Activated naive CD8-positive, alpha-beta T cell treated with anti-CD3 and anti-CD28 coated beads, Interleukin-2, amount 50 U/mL, for 16 hours (primary cell): ENCODE measurements at places on chromosomes 2 and 18.

DNA sequence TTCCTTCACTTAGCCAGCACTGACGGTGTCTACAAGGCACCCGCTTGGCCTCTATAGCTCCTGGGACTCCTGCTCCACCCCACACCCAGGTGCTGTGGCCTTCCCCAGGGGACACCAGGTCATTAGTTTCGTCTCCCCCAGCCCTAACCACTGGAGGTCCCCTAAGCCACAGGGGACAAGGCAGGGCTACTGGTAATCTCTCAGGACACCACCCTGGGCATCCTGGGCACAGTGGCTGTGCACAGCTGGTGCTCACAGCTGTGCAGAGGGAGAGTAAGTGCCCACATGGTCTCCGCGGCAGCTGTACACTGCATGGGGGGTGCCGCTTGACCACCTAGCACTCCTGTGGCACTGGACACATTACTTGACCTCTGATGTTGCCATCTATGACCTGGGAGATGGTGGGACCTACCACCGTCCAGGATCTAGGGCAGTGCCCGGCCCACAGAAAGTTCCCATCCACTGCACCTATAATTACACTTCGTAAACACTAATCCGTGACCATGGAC, 134.0 kb downstream of the HDAC4 start:
- DNase-seq = no peak

DNA sequence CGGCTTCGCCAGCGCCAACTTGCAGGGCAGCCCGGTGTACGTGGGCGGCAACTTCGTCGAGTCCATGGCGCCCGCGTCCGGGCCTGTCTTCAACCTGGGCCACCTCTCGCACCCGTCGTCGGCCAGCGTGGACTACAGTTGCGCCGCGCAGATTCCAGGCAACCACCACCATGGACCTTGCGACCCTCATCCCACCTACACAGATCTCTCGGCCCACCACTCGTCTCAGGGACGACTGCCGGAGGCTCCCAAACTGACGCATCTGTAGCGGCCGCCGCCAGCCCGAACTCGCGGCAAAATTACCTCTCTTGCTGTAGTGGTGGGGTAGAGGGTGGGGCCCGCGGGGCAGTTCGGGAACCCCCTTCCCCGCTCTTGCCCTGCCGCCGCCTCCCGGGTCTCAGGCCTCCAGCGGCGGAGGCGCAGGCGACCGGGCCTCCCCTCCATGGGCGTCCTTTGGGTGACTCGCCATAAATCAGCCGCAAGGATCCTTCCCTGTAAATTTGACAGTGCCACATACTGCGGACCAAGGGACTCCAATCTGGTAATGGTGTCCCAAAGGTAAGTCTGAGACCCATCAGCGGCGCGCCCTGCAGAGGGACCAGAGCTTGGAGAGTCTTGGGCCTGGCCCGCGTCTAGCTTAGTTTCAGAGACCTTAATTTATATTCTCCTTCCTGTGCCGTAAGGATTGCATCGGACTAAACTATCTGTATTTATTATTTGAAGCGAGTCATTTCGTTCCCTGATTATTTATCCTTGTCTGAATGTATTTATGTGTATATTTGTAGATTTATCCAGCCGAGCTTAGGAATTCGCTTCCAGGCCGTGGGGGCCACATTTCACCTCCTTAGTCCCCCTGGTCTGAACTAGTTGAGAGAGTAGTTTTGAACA, 15.1 kb downstream of the HOXD3 start:
- no peak for DNase-seq

GRCh38 chr18:48827291-48828193, 123.2 kb downstream of the SMAD7 start:
- DNase-seq = no peak

DNA sequence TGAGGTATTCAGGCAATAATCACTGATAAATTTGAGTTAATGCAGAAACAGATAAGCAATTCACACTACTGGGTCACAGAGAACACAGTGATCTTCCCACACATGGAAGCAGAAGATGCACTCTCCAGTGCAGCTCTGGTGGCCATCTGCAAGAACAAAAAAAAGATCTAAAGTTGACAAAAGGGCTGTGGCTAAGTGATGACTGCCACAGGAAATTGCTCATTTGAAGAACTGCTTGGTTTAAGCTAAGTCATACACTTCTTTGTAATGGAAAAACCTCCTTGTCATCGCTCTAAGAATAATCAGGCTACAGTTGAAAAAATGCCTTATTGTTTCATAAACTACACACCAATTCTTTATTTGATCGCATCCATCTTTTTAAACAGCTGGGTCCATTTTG, 115.1 kb downstream of the DTNB start:
- DNase-seq = no peak

DNA sequence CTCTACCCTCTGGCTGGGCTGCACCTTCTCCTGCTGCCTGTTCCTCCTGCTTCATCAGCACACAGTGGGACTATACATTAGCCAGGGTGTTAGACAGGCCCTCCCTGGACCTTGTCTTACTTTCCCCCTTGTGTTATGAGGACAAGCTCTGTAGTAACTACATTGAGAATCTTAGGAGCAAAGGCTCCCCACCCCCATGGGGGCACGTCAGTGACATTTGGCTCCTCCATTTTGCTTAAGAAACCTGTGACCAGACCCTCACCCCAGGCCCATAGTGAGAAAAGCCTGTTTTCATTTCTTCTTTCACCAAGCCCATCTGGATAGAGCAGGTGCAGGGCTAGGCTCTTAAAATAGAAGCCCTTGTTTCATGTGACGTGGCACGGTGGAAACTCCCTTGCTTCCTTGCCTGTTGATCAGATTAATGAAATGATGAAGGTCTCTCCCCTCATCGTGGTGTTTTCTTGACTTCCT, 146.7 kb downstream of the RPIA start:
- DNase-seq = no peak

- no peak for DNase-seq
Measured at GRCh38 chr2:216739035-216739434, 43.7 kb upstream of the IGFBP5 start.
